ENCODE measurements at places on chromosomes 12 and 14.

DNA sequence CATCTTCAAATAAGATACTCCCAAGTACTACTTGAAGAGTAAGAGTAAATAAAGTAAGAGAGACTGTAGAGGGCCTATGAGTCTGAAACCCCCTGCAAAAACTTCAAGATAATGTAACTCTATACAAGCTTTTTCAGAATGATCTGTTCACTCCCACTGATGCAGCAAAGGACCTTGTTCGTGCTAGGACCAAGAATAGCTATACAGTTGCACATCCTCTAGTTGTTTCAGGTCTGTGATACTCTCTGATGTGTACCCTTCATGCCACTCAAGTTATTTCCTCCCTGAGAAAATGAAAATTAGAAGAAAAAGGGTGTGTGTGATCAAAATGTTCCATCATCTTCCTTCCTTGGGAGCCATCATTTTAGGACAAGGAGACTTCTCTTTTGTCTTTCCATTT, 204.4 kb downstream of the ALX1 start:
- no peak for DNase-seq

- no peak for DNase-seq
Observed at GRCh38 chr12:107302649-107303341, 209.4 kb upstream of the CRY1 start.

DNA sequence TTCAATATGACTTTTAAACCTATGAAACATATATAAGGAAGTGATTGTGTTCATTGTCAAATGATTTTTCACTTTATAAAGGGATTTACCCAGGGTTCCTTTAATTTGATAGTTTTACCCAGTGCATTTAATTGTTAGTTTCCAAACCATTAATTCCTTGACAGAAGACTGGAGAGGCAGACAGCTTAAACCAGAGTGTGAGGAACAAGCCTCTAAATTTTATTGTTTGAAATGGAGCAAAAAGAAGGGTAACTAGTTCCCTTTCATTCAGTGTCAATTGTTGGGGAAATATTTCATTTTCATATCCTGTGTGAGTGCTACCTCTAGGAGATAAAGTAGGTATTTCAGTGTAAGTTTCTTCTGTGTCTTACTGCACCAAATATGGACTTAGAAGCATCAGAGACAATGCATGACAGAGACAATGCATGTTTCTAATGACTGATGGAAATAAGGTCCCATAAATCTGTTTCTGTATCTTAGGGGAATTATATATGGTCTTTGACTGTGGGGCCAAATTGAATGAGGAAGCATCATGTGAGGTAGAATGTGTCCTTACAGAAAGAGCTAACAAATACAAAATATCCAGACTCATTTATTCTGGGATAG, 120.5 kb downstream of the TMTC2 start:
- DNase-seq = no peak

DNA sequence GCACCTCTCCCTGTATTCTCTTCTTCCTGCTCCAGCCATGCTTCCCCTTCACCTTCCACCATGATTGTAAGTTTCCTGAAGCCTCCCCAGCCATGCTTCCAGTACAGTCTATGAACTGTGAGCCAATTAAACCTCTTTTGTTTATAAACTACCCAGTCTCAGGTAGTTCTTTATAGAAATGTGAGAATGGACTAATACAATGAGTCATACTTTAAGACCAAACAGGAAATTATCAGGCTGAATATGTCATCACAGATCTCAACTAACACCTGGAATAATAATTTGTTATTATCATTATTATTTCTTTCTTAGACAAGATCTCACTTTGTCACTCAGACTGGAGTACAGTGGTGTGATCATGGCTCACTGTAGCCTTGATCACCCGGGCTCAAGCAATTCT, 85.4 kb downstream of the KCNMB4 start:
- no peak for DNase-seq

- no peak for DNase-seq
Observed at GRCh38 chr14:104265918-104266630, 127.7 kb downstream of the KIF26A start.

DNA sequence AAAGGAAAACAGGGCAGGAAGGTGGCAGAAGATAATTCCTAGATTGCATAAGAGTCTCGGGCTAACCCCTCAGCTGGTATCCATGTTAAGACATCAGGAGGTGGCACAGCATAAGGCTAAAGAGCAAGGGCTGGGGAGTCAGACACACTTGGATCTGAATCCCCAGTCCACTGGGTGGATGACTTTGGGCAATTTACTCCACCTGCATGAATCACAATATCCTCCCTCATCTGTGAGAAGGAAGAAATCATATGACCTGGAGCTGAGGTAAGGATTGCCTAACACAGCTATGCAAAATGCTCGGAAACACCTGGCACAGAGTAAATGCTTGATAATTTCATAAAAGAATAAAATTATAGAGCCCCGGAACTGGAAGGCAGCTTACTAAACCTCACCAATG, 217.9 kb downstream of the PIK3C2G start:
- DNase-seq = no peak

- DNase-seq = no peak
Observed at GRCh38 chr14:53450871-53451270, 297.7 kb upstream of the DDHD1 start.

DNA sequence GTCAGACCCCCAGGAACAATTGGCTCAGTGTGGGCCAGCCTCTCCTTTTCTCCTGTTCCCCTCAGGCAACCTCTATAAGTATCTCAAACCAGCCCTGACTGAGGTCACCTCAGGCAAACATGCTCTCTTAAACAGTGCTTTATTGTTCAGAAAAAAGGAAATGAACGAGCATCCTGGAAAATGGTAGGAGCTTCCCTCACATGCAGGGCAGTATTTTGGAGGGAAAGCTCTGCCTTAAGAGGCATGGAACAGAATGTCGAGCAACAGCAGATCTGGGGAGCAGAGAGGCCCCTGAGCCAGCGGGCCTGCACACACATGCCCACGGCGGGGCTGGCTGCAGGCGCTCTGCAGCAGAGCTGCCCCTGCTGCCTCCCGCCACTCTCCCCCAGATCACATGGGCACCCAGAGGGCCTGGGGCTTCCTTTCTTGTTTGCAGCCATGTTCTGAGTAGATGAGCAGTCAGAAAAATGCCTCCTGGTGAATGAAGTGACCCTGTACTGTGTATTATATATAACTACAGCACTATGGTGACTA, 42.0 kb downstream of the MOK start:
- no peak for DNase-seq

GRCh38 chr12:23535441-23535840, 414.0 kb downstream of the SOX5 start:
- DNase-seq = no peak

- no peak for DNase-seq
Observed at GRCh38 chr12:9327320-9327719, 119.1 kb upstream of the PZP start.

- DNase-seq = no peak
Observed at GRCh38 chr14:93280743-93281142, 52.1 kb downstream of the BTBD7 start.

DNA sequence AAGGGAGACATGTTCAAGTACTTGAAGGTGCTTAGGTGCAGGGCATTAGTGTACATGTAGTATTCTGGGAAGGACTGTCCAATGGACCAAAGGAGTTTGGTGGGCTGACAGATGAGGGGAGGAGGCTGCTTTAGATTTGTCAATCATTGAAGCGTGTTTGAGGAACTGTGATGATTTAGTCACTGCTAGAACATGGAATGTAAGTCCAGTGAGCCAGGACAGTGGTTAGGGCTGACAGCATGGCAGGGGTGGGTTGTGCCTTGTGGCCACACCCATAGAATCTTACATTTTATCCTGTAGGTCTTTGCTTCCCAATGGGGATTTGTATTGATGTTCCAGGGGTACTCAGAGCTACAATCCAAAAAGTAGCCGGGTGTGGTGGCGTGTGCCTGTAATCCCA, 24.6 kb downstream of the DIP2B start:
- no peak for DNase-seq

DNA sequence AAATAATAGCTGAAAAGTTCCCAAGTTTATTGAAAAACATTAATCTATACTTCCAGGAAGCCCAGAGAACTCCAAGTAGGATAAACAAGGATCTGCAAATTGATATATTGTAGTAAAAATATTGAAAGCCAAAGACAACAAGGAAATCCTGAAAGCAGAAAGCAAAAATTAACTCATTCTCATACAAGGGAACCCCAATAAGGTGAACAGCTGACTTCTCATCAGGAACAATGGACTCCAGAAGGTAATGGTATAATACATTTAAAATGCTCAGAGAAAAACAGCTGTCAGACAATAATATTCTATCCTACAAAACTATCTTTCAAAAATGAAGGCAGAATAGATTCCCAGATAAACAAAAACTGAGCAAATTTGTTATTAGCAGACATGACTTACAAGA, 138.1 kb upstream of the BMP4 start:
- DNase-seq = no peak

- DNase-seq = no peak
Observed at GRCh38 chr12:86838711-86839110, 582.5 kb upstream of the MGAT4C start.

DNA sequence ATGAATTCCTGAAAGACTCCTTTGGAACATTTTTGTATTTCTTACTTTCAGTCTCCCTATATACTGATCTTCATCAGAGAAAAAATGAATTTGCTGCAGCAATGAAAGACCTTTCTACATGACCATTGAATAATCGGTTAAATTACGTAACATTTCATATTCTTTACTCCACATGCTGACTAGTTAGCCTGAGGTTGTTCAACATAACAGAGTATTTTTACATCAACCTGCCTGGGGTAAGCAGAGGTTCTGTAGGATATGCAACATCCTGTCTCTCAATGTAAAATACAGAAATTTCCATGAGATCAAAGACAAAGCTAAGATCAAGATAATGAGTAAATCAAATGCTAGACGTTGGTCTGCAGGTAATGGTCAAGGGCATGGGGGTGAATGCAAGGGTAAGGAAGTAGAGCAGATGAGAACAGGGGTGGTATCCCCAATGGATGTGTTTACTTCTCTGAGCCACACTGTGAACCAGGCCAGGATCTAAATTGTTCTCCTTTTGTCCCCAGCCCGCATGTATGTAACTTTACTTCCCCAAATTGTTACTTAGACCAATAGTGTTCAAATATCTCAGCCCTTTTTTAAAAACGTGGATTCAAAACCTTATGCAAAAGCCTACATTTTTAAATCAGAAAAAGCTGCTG, 45.4 kb downstream of the DUSP6 start:
- no peak for DNase-seq

DNA sequence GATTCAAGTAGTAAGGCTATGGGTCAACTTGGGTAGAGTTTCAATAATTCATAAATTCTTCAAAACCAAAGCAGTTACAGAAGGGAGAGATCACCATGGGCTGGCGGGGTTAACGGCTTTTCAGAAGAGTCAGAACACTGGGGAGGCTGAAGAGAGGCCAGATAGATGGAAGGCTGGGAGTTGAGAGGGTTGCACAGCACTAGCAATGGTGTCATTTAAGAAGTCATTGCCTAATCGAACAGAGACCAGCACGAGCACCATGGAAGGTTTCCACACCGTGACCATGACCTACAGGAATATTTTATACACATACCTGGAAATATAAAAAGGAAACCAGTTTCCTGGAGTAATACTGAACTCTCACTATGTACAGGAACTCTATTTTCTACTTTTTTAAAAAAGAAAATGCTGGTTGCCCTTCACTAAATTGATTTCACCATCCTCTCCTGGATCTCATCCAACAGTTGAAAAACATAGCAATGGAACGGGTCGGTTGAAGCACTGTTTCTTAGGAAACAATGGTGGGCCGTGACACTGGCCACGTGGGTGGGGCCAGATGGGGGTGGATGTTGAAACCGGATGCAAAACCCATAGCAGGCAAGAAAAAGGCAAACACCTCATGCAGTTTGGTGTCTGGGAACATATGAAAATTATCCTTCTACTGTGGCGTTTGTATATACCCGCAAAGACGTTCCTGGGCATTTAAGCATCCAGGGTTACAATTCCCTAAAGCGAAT, 38.0 kb upstream of the RIN3 start:
- DNase-seq = no peak

GRCh38 chr12:110844551-110845338, 2.0 kb upstream of the CCDC63 start:
- DNase-seq = no peak

DNA sequence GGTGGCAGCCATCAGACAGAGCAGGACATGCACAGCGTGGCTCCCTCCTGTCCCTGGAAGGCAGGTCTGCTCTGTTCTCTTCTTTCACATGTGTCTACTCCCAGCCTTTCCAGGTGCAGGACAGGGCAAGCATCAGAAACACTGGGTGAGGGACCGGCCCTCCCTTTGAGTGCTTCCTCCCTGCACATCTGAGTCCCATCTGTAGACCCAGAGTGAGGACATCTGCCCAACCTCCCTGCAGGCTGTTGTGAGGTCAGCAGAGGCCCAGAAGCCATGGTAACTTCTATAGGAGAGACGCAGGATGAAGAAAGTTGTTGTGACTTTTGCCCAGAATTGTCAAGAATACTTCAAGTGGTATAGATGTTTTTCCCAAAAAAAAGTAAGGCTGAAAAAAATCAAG, 282.7 kb downstream of the CACNA1C start:
- DNase-seq = no peak

DNA sequence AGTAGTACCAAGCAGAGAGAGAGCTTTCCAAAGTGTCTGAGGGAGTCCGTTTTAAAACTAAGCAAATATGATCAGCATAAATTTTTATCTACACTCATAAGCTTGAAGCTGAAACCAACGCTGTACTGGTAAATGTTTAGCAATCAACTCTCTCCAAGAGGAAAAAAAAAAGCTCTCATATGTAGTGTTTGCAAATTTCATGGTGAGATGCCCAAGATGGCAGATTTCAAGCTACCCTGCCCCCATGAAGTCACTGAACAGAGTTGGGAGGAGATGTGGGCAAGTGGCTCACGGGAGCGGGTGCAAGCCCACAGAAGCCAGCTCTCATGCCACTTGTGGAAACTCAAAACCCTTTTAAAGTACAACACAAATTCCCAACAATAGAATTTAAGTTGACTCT, 475.8 kb downstream of the BCAT1 start:
- DNase-seq = no peak

DNA sequence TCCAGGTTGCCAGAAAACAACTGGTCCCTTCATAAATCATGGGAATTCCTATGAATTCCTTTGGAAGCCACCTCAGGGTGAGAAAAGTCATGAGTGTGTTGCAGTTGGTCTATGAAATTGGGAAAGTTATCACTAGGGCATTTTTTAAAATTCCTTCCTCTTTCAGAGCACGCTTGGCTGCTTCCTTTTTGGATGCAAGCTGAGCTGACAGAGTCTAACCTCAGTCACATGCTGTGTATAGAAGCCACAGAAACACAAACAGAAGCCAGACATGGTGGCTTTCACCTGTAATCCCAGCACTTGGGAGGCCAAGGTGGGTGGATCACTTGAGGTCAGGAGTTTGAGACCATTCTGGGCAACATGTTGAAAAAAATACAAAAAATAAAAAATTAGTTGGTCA, 21.7 kb upstream of the HELB start:
- no peak for DNase-seq

GRCh38 chr14:64279704-64280668, 14.2 kb downstream of the ESR2 start:
- no peak for DNase-seq

DNA sequence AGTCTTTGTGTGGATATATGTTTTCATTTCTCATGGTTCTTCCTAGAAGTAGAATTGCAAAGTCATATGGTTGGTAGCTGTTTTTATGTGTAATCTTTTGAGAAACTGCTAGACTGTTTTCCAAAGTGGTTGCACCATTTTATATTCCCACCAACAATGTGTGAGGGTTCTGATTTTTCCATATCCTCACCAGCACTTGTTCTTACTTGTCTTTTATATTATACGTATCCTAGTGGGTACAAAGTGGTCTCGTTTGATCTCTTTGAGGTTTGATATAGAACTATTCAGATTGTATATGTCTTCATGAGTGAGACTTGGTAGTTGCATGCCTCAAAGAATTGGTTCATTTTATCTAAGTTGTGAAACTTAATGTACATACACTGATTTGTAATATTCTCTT, 91.3 kb downstream of the BEGAIN start:
- DNase-seq = no peak
